ENCODE measurements at places on chromosomes 5 and 9.

GRCh38 chr5:107021575-107021974 lies 649.2 kb downstream of the EFNA5 start:
- no peak for DNase-seq

- DNase-seq = no peak
Measured at GRCh38 chr5:160469156-160470144, 47.8 kb downstream of the PTTG1 start.

DNA sequence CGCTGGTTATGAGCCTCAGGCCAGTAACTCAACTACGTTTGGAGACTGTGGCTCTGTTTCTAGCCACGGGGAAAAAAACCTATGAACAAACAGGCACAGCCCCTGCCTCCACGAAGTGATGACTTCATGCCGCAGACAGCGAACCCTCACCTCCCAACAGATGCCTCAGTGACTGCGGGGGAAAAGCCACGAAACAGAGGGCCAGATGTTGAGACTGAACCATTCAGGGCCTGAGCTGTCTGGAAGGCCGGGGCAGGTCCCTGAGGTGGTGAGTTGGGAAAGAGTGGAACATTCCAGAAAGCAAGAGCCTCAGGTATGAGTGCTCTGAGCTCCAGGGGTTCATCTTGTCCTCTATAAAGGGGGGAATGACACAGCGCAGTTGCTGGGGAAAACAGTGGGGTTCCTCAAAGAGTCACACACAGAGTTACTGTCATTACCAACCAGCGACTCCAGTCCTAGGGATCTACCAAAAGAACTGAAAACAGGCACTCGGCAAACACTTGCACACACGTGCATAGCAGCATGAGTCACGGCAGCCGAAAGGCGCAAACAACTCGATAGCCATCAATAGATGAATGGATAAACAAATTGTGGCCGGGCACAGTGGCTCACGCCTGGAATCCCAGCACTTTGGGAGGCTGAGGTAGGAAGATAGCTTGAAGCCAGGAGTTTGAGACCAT lies 15.3 kb downstream of the PLPP7 start:
- no peak for DNase-seq

DNA sequence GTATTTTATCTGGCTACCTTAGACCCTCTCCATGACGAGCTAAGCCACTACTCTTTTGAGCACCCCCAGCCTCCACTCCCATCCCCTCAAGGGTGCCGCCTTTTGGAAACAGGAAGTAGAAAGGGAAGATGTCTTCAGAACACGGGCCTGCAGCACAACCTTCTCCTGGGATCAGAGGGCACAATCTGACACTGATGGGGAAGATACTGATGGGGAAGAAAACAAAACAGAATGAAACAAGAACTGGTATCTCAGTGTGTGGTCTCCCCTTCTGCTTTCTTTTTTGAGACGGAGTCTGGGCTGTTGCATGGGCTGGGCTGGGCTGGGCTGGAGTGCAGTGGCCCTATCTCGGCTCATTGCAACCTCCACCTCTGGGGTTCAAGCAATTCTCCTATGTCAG lies 539.7 kb upstream of the DAP start:
- DNase-seq = no peak

- no peak for DNase-seq
Measured at GRCh38 chr9:131204285-131204684, 72.0 kb downstream of the FAM78A start.

DNA sequence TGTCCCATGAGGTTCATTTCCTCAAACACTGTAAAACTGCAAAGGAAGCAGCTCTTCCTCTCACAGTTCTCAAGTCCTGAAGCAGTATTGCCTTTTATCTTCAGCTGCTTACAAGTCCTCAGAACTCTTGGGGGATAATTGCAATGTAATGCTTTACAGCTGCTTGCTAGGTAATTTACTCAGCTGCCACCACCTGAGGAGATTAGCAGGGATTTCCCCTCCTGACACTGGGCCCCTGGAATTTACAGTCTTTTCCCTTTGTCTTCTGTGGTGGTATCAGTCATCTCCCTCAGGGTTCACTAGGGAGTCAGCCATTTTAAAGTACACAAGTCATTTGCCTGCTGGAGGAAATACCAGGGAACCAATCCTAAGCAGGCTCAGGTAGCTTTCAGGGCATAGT lies 754.3 kb upstream of the GRAMD2B start:
- DNase-seq = no peak

DNA sequence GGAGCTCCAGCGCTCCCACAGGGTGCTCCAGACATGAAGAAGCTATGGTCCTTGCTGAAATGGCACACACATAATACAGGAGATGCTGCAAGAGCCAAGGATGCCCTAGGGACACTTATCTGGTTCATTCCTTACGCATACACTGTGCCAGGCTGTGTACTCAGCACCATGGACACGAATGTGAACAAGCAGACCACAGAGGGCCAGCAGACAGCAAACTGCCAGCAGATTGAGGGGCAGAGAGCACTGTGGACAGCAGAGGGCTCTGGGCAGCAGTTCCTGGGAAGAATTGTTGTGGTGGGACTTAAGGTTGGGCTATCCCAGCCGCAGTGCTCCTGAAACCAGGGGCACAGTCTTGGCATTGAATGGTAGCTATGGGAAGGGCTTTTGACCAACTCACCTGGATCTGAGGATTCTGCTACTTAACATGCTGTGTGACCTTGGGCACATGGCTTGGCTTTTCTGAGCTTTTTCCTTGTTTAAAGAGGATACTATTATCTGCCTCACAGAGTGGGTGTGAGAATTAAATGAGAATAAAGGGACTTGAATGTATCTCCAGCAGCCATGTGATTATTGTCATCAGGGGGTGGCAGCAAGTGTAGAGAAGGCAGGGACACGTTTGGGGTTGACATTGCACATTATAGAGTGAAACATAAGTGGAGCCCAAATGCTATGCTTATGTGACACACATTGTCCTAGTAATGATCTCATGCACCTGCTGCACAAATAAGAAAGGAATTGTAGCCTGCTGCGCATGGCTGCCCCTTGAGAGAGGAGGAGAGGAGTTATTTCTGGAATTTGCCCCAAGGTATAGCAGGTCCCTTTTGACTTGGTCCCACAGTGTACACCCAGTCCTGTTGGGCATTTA lies 30.1 kb downstream of the PPARGC1B start:
- DNase-seq = no peak

GRCh38 chr9:119961774-119962424 lies 592.7 kb upstream of the BRINP1 start:
- no peak for DNase-seq

GRCh38 chr9:69317894-69318293 lies 7.1 kb upstream of the ENTREP1 start:
- no peak for DNase-seq

- no peak for DNase-seq
Measured at GRCh38 chr9:98958271-98958984, 14.7 kb downstream of the COL15A1 start.

GRCh38 chr5:112316731-112317130 lies 102.3 kb downstream of the EPB41L4A start:
- DNase-seq = no peak

- no peak for DNase-seq
Measured at GRCh38 chr5:9348401-9348996, 197.4 kb downstream of the SEMA5A start.

DNA sequence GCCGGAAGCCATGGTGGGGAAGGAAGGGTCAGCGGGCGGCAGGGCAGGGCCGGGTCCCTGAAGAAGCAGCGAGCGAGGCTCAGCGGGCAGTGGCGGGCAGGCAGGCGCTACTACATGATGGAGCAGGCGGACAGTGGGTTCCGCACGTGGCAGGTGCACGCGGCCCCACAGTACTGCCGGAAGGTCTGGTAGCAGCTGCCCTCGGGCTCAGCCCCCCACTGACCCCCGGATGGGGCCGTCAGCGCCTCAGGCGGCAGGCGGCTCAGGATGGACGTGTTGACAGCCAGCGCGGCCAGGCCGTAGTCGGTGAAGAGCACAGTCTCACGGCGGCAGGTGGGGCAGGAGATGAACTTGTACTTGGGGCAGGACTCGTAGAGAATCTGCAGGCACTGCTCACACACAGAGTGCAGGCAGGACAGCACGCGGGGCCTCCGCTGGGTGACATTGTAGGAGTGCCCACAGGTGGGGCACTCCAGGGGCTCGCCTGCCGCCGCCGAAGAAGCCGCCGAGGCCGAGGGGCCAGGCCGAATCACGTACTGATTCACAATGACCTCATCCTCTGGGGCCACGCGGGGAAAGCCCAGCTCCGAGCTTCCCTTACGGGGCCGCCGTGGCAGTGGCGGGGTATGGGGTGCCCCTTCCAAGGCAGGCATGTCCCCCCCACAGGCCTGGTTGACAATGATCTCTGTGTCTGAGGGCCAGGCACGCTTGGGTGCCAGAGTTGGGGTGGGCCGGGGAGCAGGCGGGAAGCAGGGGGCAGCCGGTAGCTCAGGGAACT lies 1.5 kb downstream of the RNF208 start:
- no peak for DNase-seq

GRCh38 chr5:63697811-63698210 lies 264.4 kb downstream of the HTR1A start:
- DNase-seq = no peak

- DNase-seq = no peak
Measured at GRCh38 chr5:43412156-43412555, at the start of gene CCL28. TSS of gene CCL28 (minus strand) at chr5:43412391. CDS start at chr5:43412316, 75 bp downstream.

GRCh38 chr5:81525690-81526089 lies 131.8 kb upstream of the ACOT12 start:
- no peak for DNase-seq

DNA sequence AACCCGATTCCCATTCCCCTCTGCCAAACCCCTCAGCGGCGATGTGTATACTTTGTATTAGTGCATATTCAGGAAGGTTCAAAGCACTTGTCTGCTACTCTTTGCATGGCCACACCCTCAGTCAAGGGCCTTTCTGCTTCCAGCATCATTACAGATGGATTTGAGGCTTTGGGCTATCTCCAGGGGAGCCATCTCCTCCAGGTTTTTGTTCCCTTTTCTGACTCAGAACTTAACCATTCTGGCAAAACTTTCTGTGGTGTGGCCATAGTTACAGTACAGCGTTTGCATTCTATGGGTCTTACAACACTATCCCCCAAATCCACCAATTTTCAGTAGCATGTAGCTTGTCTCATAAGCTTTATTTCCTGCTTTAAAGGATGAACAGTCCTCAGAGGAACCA lies 36.0 kb upstream of the SVEP1 start:
- no peak for DNase-seq

GRCh38 chr5:16776611-16777251 lies 159.4 kb downstream of the MYO10 start:
- DNase-seq = no peak

- DNase-seq = no peak
Measured at GRCh38 chr9:83247732-83248131, 184.8 kb upstream of the RASEF start.

GRCh38 chr5:126055348-126055729 lies 367.9 kb upstream of the GRAMD2B start:
- no peak for DNase-seq

- DNase-seq = no peak
Measured at GRCh38 chr9:123370108-123370507, 14.1 kb downstream of the CRB2 start.

DNA sequence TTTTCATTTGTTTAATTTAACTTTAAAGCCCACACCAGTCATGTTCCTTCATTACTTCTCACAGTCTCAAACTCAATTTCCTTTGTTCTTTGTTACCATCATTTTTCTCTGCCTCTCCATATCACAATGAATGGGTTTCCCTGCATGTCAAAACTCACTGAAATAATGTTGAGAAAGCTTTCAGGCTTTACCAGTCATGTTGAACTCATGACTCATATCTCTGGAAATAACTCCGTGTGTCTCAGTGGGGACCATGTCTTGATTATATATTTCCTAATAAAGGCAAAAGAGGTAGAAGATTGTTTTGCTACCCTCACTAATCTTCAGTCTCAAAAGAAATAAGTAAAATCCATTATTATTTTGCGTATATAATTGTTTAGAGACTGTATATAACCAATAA lies 231.2 kb downstream of the CHSY3 start:
- no peak for DNase-seq

DNA sequence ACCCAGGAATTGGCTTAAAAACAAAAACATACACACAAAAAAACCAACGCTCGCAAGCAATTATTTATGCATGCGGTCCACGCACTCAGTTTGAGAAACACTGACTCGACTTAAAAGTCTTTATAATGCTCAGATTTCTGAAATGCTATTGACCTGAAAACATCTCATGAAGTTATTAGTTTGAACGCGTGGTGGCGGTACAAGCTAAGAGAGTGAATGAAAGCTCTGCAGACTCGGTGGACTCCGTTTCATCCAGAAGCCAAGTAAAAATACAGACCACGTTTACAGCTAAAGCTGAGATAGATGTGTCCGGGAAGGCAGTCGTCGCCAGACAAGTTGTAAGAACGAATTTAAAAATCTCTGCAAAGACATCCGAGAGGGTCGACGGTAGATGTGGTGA lies at the start of gene PCDHB6:
Gene PCDHB6, plus strand, starts transcription at position 246 of the 400 bp plus-strand sequence. CDS start 201 bp downstream, outside the sequence.
- DNase-seq = no peak

DNA sequence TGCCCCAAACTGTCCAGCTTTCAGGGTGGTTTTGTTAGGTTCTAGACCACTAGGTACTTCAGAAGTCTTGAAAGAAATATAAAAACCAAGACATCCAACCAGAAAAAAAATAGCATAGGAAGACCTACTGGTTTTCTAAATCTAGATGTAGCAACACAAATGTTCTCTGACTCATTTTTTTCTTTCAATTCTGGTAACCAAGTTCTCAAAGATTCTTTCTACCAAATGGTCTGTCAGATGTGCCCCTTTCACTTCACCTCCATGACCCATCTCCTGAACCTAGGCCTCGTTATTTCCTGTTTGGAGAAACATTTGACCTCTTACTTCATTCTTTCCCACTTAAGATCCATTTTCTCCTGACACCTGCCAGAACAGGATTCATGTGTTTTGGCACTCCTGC lies 355.3 kb downstream of the KIAA0825 start:
- no peak for DNase-seq

DNA sequence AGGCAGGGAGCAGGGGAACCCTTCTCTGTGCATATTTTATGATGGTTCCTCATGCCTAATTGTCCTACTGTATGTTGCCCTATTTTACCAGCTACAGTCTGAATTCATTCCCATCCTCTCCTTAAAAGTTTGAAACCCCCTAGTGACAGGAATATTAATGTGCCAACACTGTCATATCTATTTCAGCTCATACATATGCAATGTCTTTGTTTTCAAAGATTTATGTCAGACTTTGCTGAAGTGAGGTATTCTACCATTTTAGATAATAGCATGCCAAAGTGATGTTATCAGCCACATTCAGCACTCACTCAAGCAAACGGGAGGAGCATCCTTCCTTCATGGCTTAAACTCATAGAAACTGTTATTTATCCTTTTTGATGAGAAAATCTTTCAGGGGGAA lies 696.5 kb downstream of the NR2F1-AS1 start:
- no peak for DNase-seq

DNA sequence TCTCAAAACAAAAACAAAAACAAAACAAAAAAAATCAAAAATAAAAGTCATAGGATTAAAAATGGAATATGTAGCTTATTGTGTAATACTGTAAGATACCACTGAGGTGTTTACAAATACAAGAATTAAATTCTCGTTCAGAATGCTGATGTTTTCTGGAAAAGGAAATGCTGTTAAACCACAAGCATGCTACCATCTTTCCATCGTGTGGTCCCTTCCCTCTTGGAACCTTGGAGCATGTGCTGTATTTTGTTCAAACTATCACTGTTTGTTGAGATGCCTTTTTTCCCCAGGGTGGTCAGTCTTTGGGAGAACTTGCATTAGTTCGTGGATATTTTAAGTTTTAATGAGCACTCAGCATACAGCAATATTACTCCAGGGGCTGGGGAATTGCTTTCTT lies 39.7 kb downstream of the SUB1 start:
- DNase-seq = no peak

GRCh38 chr9:86601697-86602096 lies 247.5 kb upstream of the TUT7 start:
- no peak for DNase-seq

GRCh38 chr5:58077966-58078365 lies 381.9 kb downstream of the PLK2 start:
- DNase-seq = no peak

- DNase-seq = no peak
Measured at GRCh38 chr5:80591352-80591751, 21.3 kb upstream of the ANKRD34B start.

All from stimulated activated CD4-positive, alpha-beta T cell treated with anti-CD3 and anti-CD28 coated beads, TNF-alpha, amount 100 ng/mL, for 4 hours (primary cell).